ENCODE measurements at places on chromosomes 7 and 10.

GRCh38 chr7:138608275-138608674, 92.9 kb downstream of the SVOPL start:
- DNase-seq, result no peak

DNA sequence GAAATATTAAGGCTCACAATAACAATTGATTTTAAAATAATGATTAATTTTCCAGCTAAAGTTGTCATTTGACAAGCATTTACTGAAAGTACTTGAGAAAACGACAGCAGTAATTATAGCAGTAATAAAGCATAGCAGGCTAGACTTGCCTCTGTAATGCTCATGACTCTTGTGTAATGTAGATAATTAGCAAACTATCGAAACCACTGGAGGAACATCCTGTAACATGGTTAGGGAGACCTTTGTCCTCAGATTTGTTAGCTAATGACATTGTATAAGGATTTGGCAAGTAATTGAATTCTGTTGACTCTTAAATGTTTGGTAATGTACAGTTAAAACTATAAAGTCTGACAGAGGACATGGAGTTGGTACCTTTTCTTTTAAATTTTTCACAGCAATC, 24.8 kb downstream of the ARL4A start:
- no peak for DNase-seq

DNA sequence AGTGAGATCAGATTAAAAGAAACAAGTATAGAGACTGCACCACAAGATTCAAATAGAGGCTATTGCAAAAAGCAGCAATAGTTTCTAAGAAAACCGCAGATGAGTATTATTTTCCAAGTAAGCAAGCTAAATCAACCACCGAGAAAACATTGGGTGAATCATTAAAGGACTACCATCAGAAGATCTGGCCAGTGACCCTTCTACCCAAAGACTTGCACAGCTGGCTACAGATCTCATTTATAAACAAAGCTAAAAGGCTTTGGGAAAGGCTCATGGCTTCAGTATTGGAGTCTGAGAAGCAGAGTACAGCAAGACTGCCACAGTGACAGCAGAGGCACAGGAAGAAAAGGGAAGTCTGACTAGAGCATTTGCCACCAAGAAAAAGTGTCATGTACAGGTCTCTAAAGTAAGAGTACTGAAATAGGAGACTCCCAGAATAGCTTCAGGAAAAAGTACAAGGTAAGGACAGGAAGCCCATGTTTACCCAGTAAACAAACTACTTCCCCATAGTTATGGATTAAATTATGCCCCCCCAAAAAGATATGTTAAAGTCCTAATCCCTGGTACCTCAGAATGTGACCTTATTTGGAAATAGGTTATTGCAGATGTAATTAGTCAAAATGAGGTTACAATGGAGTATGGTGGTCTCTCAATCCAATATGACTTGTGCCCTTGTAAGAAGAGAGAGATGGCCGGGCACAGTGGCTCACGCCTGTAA, 19.0 kb downstream of the STEAP1 start:
- DNase-seq, result no peak

DNA sequence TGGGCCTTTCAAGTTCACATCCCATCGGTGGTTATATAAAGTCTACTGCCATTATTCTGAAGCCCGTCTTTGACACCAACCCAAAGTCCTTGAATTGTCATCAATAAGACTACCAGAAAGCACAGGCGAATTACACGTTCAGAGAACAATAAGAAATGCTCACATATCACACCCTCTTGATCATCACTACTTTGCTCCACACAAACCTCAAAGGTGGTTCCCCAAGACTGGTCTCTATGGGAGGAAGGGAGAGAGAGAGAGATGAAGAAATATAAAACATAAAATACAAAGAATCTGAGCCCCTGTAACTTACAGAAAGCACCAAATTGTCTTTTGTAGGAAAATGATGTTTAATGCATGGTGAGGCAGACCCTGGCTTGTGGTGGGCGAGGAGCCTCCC, 4.4 kb downstream of the HIPK2 start:
- no peak for DNase-seq

- DNase-seq, result no peak
Measured at GRCh38 chr10:13690281-13690825, 103.6 kb downstream of the PRPF18 start.

DNA sequence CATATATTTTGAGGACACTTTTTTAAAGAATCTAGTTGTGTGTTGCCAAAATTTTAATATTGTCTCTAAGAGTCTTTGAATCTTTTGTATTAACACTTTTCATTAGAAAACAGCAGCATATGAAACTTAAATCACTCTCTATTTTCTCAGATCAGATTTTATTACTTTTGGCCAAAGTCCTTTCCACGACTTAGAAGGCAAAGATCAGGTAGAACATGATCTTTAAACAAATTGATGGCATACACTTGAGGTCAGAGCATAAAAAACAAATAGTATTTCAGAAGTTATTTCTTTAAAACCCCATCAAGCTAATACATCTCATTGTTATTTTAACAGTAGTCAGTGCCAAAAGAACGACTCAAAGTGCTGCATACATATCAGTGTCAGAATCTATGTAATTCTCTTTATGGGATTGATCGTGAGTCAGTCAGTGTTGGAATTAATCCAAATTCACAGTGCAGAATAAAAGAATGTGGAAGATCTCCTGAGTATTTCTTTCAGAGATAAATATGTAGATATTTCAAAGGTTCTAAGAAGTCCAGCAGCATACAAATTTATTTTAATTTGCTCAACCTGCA, 9.6 kb upstream of the AGMO start:
- no peak for DNase-seq

DNA sequence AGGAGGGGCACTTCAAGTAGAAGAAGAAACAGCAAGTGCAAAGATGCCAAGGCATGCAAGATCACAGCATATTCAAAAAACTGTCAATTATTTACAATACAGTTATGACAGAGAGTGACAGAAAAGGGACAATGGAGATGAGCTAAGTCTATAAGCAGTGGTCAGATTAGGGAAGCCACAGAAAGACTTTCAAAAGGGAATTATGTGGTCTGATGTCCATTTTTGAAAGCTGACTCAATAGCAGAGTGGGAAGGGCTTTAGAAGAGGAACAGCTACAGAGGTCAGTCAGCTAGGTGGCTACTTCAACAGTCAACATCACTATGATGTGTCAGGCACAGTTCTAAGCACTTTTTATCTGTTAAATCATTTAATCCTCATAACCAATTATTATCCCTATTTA, 45.2 kb upstream of the SPOCK2 start:
- DNase-seq, result no peak

- no peak for DNase-seq
Measured at GRCh38 chr7:140691376-140692045, 5.0 kb upstream of the NDUFB2 start.

DNA sequence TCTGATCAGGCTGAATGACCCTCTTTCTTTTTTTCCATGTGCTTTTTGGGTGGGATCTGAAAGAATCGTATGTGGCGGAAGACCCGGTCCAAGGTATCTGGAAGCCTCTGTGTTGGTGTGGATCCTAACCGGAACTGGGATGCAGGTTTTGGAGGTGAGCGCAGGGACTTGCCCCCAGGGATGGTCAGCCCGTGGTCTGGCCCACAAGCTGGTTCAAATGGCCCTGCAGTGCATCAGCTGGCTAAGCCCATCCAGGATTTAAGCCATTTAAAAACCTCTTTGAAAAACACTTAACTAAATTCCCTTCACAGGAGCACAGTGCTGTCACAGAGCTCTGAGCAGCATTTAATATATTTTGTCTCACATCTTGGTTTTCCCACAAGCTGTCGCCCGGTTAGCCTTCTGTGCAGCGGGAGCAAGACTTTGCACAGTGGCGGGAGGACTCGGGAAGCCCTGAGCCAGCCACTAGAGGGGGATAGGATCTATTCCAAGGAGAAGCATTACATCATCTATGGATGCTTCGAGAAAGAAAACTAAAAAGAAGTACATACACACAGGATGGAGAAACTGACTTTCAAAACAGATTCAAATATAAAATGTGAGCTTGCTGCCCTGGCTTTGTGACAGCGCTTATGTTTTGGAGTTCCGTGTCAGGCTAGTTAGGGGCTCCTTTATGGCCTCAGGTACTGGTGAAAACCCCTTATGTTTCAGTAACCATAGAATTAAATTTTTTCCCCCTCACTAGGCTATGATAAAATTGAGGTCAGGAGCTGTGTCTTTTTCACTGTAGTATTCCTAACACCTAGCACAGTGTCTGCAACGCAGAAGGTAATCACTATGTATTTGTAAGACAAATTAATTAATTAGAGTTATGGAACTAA, 11.3 kb downstream of the CPA2 start:
- DNase-seq, result no peak

GRCh38 chr10:97003804-97004201, 171.7 kb downstream of the LCOR start:
- DNase-seq, result no peak

GRCh38 chr10:682931-683447, 6.5 kb downstream of the DIP2C start:
- DNase-seq, result no peak

- no peak for DNase-seq
Measured at GRCh38 chr10:16009785-16010184, 149.5 kb upstream of the MINDY3 start.

- DNase-seq, result no peak
Measured at GRCh38 chr10:81414038-81414437, 461.0 kb upstream of the NRG3 start.

DNA sequence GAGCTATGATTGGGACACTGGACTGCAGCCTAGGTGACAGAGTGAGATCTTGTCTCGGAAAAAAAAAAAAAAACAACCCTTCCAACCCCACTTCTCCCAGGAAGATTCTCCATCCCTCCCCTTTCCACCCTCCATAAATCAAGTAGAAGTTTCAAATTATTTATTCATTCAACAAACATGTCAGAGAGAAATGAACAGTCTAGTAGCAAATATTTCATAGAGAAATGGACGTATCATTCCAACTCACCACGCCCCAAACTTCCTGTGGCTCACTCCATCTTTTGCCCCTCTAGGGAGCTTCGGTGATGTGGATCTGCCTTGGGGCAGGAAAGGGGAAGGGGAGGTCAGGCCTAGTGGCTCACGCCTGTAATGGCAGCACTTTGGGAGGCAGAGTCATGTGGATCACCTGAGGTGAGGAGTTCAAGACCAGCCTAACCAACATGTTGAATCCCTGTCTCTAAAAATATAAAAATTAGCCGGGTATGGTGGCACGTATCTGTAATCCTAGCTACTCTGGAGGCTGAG, 638 bp upstream of the TRAPPC14 start:
- DNase-seq, result no peak

- no peak for DNase-seq
Measured at GRCh38 chr10:124746992-124747391, 2.8 kb upstream of the FAM53B start.

- DNase-seq, result no peak
Measured at GRCh38 chr10:122018951-122019413, 30.0 kb downstream of the TACC2 start.

GRCh38 chr7:136947347-136947746, 78.9 kb downstream of the CHRM2 start:
- DNase-seq, result no peak

- DNase-seq, result no peak
Measured at GRCh38 chr10:35409094-35409582, 72.8 kb downstream of the CCNY start.

GRCh38 chr10:60208676-60209269, 180.9 kb downstream of the ANK3 start:
- no peak for DNase-seq

- DNase-seq, result no peak
Measured at GRCh38 chr10:133475821-133476640, 22.3 kb downstream of the SCART1 start.

DNA sequence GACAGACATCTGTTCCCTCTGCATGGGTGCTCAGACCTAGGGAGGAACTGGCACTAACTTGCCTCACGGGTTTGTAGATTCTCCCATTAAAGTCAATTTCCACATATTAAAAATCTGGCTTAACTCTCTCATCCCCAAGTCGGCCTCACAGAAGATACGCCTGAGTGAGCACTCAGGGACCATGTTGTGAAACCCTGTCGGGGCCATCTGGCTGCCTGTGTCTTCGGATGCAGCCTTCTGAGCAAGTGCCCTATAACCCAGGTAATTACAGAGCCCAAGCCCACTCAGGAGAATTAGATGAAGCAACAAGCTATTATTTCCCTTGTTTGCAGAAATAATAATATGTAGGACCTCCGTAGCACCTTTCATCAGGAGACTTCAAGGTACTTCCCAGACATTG, 219.3 kb upstream of the GLI3 start:
- DNase-seq, result no peak

GRCh38 chr10:62027841-62028501, 126.5 kb downstream of the ARID5B start:
- no peak for DNase-seq

DNA sequence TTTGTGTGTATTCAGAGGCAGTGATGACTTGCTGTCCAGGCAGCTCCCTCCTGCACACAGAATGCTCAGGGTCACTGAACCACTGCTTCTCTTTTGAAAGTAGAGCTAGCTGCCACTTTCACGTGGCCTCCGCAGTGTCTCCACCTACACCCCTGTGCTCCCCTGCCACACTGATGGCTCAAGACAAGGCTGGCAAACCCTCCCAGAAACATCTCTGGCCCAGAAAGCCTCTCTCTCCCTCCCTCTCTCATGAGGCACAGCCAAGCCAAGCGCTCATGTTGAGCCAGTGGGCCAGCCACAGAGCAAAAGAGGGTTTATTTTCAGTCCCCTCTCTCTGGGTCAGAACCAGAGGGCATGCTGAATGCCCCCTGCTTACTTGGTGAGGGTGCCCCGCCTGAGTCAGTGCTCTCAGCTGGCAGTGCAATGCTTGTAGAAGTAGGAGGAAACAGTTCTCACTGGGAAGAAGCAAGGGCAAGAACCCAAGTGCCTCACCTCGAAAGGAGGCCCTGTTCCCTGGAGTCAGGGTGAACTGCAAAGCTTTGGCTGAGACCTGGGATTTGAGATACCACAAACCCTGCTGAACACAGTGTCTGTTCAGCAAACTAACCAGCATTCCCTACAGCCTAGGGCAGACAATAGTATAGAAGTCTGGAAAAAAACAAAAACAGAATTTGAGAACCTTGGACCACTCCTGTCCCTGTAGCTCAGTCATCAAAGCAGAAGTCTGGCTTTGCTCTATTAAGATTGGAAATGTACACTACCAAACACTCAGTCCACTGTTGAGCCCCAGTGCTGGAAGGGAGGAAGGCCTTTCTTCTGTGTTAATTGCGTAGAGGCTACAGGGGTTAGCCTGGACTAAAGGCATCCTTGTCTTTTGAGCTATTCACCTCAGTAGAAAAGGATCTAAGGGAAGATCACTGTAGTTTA, 15.8 kb downstream of the SCD start:
- no peak for DNase-seq

Measured in esophagus squamous epithelium (tissue), 5 donors.